Colonic mucosa (tissue), 4 donors: ENCODE measurements at places on chromosomes 1 and 21. TPM values are rescaled to one million over a fixed set of nuclear protein-coding genes. Genes with fewer than 3 reads are reported as not detected.

The RXRG gene
- total RNA-seq, result 0.20 TPM

The PODN gene
- total RNA-seq, result 9.1 TPM

The ATXN7L2 gene
- total RNA-seq, result 2.3 TPM

The PADI3 gene
- 0.13 TPM for total RNA-seq

The SLC16A1 gene
- total RNA-seq, result 92.4 TPM

The C1orf94 gene
- not detected for total RNA-seq

The CRP gene
- total RNA-seq, result not detected

The C1QTNF12 gene
- 21.3 TPM for total RNA-seq

The KIAA0319L gene
- total RNA-seq, result 66.0 TPM

The PLPP3 gene
- 33.3 TPM for total RNA-seq
